ENCODE measurements at places on chromosomes 3 and 15.

GRCh38 chr3:60064210-60065178 lies 1014.7 kb upstream of the CFAP20DC start:
- peak; percentile 4 for DNase-seq

DNA sequence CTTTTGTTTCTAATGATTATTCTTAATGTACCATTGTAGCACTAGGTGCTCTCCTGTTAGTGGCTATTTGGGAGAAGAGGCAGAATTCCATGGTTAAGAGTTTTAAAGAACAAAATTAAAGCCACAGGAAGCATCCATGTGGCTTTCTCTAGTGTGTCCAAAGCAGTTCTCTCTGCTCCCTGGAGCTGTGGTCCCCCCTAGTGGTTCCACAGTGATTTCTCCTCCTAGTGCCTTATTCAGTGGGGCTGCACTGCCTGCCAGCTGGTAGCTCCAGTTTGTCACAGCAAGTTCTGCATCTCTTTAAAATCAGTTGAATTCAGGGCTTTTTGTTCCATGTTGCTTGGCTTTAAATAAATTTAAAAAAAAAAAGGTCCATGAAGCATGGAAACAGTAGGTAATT lies 39.6 kb upstream of the FAM98B start:
- peak; percentile 82 for DNase-seq

- DNase-seq = peak; percentile 28
Measured at GRCh38 chr15:89754361-89755154, 3.5 kb upstream of the MESP1 start.

- no peak for DNase-seq
Measured at GRCh38 chr15:60526127-60526616, 47.2 kb upstream of the ICE2 start.

DNA sequence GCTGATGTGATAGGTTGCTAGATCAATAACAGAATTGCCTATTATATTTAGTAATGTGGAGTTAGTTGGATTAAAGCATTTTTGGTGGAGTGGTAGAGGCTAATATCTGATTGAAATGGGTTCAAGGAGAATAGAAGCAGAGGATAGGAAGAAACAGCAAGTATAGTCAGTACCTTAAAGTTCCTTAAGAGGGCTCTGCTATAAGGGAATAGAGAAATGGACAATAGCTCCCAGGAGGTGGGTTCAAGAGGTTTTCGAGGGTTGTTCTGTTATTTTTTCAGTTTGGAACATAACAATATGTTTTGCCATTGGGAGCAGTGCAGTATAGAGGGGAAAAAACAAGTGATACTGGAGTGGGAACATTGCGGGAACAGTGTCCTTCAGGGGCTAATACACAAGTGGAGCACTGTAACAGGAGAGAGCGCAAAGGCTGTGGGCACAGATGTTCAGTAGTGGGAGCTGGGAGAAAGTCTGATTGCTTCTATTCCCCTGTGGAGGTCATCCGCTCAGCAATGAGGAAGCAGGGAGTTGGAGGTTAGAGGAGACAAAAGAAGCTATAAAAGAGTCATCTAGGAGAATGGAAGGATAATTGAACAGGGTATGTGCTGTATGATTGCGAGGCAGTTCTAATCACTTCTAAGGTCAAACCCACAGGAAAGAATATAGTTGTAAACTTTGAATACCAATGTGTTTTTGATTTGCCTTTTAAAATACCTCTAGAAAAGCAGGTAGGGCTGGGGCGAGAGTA lies 3.3 kb downstream of the MRPS11 start:
- DNase-seq = no peak

- peak; percentile 42 for DNase-seq
Measured at GRCh38 chr15:59917504-59918157, 86.5 kb upstream of the FOXB1 start.

DNA sequence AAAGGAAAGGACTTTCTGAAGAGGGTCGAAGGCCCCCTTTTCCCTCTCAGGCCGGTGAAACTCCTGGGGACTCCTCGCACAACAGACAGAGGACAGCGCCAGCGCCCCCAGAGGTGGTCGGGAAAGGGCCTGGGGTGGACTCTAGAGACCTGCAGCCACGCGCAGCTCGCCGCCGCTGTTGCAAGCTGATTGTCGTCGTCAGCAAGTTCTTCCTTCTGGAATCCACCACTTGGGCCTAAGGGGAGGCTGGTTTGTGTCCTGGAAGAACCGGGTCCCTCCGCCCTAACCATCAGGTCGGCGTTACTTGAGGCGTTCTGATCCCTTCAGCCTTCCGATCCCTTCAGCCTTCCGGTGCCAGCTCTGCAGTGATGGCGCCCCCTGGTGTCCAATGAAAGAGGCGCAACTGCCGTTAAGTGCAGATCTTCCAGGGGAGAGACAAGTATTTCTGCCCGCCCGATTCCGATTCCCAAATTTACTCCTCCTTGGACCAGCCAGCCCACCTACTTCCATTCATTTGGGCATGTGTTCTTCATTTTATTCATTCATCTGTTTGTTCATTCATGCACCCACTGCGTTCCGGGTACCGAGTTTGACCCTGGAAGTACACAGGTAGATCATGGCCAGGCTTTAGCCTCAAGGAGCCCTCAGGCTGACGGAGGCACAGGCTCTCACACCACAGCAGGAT lies 77.2 kb upstream of the SLC6A11 start:
- peak; percentile 68 for DNase-seq

- DNase-seq = no peak
Measured at GRCh38 chr15:77653832-77654480, 21.2 kb upstream of the LINGO1 start.

DNA sequence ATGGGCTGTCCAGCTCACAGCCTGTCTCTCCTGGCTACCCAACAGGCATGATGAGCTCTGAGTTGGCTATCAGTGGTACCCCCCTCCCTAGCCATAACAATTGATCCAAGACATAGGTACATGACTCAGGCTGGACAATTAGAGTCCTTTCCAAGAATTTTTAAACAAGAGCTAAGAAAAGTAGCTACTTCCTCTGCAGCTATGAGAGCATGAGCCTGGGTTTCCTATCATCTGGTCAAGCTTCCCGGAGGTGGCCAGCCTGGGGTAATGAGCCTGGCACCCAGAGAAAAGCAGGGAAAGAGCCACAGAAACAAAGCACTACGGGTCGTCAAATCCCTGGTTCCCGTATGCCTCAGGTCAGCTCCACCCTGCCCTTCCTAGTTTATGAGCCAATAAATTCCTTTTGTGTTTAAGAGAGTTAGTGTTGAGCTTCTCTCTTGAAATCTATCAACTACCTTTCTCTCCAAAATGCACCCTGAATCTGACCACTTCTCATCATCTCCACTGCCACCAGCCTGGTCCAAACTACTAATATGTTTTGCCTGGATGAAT lies 2.3 kb upstream of the SLC51B start:
- no peak for DNase-seq

- no peak for DNase-seq
Measured at GRCh38 chr15:50184863-50185504, 3.0 kb downstream of the SLC27A2 start.

GRCh38 chr15:48896869-48897814 lies 19.2 kb downstream of the EID1 start:
- peak; percentile 84 for DNase-seq

- no peak for DNase-seq
Measured at GRCh38 chr3:45516829-45517228, 77.7 kb upstream of the LIMD1 start.

- peak; percentile 79 for DNase-seq
Measured at GRCh38 chr3:121477589-121477988, 68.2 kb downstream of the POLQ start.
